ENCODE measurements at places on chromosomes 1 and 21.

GRCh38 chr1:210698661-210699060, 370.0 kb downstream of the HHAT start:
- no peak for DNase-seq

- peak; percentile 46 for DNase-seq
Observed at GRCh38 chr21:40792691-40793456, 54.1 kb downstream of the DSCAM start.

GRCh38 chr1:27076803-27077202, 64.2 kb upstream of the TENT5B start:
- DNase-seq: no peak

DNA sequence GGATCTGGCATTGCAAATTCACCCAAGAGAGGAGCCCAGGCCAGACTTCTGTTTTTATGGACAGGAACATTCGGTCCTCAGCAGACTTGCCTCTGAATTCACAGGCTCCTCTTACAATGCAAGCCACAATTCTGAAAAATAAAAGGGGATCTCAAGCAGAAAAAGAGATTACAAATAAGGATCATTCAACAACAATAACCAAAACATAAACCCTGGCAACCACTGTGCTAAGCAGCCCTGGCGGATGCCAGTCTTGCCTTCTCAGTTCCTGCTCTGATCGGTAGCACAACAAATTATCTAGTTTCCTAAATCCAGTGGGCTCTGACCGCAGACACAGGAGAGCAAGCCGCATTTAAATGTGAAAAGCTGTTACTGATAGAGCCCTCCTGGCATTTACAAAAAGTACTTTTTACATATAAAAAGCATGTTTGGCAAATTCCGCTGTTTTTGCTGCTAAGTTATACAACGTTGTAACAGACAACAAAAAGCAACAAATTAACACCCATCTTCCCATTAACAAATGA, 123.4 kb upstream of the FOXD3 start:
- no peak for DNase-seq

DNA sequence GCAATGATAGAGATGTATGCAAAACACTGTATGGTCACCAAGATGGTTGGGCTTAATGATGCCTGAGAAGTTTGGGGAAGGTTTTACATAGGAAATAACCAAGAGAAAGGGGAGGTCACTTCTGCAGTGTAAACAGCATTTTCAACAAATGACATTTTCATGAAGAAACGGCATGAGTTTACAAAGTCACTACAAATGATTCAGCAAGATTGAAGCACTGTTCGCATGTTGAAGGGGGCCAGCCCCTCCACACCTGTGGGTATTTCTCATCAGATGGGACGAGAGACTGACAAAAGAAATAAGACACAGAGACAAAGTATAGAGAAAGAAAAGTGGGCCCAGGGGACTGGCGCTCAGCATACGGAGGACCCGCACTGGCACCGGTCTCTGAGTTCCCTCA, 234.1 kb upstream of the POGK start:
- DNase-seq: no peak

DNA sequence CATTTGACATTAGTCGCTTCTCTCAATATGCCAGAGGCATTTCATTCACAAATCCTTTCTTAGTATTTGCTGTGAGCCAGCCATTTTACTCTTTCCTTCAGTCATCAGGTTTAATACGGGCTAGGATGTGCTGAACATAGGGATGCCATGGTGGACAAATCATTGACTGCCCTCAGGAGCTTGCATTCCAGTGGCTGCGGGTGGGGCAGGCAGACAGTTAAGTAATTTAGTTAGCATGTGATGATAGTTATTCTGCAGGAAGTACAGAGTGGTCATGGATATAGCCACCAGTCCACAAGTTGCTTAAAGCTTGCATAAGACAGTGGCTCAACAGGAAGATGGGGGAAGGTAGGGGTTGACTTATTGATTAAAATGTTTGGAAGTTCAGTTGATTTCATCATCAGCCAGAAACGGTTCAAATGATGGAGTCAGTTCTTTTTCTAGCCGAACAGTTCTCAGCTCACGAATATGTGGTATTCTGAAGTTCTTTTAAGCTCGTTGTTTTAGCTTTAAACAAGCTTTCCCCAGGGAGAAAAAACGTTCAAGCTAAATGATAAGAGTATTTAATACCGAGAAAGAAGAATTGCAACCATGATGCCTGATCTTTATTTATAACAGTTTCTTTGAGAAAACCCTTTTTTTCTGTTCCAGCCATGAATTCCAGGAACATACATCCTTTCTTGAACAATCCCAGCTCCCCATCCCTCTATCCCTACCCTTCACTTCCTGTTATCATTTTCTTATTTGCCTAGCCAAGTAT, 1.4 kb downstream of the SLC22A15 start:
- DNase-seq: no peak

GRCh38 chr1:185158800-185159199, 1.8 kb downstream of the SWT1 start:
- DNase-seq: no peak

DNA sequence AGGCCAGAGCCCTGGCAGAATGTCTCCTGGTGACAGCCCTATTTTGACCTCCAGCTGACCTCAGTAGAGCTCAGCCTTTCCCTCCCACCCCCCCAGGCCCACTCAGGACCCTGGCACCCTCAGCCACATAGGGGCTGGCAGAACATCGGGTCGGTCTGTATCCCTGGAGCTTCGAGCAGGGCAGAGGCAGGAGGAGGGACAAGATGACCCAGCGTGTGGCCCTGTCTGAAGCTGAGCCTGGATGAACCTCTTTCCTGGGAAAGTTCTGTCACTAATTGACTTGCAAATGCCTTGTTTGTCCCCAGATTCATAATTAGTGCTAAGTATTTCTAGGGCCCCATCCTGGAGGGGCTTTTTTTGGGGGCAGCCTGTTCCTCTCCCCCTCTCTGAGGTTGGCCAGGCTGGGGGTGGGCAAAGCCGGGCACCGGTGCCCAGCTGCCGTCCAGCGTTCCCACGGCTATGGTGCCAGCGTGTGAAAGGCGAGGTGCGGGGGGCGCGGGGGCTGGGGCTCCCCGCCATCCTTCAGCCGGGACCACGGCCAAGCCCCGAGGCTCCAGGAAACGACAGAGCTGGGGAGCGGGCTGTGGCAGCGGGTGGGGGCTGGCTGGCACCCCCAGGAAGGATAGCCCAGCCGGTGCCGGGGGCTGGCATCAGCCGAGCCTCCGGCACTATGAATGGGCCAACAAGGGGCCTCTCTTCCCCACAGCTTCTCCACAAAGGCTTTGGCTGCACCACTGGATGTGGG, 31.4 kb downstream of the RHBG start:
- DNase-seq: no peak

DNA sequence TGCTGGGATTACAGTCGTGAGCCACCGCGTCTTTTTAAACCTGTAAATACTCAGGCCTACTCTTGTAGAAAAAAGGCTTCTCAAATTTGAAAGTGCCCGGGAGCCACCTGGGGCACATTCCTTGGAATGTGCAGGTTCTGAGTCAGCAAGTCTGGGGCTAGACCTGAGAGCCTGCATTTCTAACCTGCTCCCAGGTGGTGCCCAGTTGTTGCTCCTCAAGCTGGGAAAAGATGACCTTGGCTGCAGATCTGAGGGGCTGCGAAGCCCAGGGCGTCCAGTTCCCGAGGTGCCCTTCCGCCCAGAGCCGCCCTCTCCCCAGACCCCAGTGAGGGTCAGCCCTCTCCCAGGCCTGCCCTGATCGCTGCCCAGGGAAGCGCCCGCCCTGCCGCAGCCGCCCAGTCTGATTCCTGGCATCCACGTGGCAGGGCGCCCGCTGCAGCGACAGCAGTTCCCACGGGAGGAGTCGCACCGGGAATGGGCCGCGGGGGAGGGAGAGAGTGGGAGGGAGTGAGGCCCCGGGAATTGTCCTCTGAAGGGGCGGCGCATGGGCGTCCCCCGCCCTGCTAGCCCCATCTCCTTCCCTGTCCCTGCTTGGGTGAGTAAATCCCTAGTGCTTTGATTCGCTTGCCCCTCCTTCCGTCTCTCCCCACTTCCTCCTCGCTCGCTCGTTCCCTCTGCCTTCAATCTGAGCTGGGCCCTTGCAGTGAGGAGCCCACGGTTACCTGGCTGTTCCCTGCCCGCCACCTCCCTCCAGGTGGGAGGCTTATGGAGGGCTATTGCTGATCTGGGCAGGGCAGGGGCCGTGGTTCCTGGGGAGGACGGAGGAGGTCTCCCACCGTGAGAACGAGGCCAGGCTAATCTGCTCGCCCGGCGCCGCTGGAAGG, 18.8 kb upstream of the TENT5B start:
- DNase-seq: peak; percentile 68

- no peak for DNase-seq
Observed at GRCh38 chr1:212491454-212491853, 58.7 kb downstream of the NENF start.

DNA sequence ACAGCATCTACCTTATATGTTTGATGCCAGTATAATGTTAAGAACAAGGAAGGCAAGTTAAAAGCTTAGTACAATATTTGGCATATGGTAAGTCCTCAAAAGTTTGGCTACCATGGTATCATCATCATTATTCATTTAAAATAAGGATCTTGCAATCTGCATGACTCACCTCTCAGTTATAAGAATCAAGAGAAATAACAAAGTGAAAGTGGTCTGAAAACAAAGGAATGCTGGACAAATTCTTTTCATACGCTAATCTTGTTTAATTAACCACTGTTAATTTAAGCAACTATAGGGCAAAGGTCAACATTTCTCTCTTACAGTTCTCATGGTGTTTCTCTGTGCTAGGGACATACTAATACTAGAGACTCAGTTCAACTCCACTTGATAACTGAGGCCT, 13.0 kb upstream of the CLDN19 start:
- DNase-seq: no peak

DNA sequence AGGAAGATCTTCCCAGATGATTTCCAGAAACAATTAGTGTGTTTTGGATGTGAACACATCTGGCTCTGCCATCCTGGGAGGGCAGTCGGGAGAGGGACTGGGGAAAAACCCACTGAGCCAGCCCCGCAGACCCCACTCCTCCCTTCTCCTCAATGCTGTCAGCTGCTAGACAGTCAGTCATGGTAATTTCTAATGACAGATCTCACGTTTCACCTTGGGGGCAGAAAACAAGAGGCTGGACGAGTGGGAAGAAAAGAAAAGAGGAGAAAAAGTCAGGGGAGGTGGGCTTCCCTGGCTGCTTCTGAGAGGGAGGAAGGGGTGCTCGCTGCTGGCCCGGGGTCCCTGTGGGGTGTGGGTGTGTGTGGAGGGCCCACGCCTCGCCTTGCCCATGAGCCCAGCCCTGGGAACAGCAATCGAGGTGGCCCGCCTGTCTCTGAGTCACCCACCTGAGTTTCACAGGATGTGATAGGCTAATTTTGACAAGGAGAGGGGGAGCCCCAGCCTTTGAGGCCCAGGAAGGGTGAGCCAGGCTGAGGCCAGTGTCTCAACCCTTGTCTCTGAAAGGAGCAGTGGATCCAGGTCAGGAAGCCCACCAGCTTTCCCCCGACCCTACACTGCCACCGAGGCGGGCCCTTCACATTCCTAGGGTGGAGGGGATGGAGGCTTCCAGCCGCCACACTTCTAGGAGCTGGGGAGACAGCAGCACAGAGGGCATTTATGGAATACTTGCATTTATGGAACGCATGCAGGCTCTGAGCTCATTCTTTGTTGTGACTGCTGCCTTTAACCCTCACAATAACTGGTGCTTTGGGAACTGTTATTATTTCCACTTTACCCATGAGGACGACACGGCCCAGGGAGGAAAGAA, 49.1 kb upstream of the IFNLR1 start:
- no peak for DNase-seq

GRCh38 chr1:50493710-50494109, 70.5 kb upstream of the DMRTA2 start:
- DNase-seq: no peak

GRCh38 chr1:7975212-7975865, 13.8 kb downstream of the PARK7 start:
- peak; percentile 64 for DNase-seq

DNA sequence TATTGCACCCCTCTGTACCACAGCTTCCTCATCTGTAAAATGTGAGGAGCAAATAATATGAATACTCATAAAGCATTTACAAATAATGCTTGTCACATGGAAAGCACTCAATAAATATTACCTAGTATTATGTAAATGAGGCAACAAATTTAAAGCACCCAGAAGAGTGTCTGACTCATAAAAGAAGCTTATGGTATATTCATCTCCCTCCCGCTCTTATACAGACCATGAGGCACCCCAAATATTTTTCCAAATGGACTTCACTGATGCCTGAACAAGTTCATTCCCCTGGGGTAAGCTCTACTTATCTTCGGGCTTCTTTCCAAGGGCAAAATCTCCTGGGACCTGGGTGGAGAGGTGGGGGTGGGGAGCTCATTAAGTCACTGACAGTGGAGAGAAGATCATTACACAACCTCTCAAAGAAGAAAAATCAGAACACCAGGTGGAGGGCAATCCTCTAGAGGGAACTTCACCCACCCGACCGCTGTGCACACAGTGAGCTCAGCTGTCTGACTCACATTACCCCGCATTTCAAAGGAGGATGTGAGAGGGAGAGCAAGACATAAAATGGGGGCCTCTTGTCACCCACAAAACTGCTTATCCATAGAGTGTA, 166.2 kb downstream of the ASTN1 start:
- no peak for DNase-seq

- no peak for DNase-seq
Observed at GRCh38 chr21:39663742-39664492, 51.2 kb downstream of the B3GALT5 start.

DNA sequence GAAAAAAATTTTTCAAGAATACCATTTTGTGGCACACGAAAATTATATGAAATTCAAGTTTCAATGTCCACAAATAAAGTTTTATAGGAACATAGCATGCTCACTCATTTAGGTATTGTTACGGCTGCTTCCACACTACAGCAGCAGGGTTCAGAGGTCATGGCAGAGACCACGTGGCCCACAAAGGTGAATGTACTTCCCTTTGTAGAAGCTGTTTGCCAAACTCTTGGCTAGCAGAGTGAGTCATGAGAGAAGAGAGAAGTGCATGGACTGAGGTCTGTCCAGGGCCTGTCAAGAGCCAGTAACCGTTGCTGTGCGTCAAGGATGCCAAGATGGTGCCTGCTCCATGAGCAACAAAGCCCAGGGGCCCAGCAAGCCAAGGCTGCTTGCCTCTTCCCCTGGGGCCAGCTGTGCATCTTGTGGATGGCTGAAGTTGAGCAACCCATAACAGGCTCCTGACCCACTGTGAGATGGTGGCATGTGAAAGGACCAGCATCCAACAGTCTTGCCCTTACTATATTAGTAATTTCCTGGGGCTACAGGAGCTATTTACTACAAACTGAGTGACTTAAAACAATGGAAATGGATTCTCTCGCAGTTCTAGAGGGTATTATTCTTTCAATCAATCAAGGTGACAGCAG, 64.8 kb upstream of the ATP5PO start:
- DNase-seq: no peak

DNA sequence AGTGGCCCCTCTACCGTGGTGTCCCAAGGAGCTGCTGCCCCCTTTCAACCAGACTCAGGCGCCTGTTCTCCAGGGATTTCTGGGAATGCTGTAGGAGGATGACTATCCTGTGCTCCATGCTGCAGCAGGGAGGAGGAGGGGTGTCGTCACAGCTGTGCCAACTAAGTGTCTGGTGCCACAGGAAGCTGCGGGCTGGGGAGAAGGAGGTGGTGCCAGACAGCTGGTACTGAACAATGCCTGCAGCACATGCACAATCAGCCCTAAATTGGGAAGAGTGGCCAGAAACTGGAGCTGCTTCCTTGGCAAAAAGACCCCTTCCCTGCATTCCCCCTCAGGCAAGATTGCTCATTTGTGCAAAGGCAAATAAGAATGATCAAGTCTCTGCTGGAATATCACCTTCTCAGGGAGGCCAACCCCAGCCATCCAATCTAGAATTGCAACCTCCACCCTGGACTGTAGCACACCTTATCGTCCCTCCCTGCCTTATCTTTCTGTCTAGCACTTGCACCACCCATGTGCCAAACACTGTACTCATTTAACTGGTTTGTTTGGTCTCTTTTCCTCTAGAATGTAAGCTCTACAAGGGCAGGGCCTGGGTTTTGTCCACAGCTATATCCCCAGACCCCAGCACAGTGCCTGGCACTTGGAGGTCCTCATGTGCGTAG, 33.3 kb downstream of the LAMB3 start:
- DNase-seq: no peak

Data from right forelimb (tissue), 1 donor.